ENCODE measurements at places on chromosomes 1 and 21. TPM values are rescaled to one million over a fixed set of nuclear protein-coding genes. Genes with fewer than 3 reads are reported as not detected.

LCE1F gene
- not detected for polyA plus RNA-seq

DNA sequence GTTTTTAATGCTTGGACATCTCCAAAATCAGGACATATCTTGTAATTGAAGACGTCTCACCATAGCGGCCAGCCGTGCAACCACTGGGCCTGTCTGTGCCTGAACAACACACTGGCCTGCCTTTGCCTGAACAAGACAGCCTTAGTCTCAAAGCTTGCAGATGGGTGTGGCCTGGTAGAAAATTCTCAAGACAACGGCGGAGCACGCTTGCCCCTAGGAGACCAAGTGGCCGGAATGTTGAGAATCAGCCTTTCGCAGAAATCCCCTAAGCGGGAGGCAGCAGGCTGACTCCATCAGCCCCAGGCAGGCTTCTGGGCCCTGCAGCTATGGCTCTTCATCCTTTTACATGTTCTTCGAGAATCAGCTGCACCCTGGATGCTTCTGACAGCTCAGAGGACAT, 98.0 kb upstream of the C1orf174 start:
- no peak for DNase-seq
- no peaks in the 10 kb centered on the region for H3K4me1 ChIP-seq
- H3K27ac ChIP-seq, result no peak overlapping the region
- H3K36me3 ChIP-seq, result no peaks in the 10 kb centered on the region

- H3K4me3 ChIP-seq, result no peak overlapping the region
- H3K27ac ChIP-seq, result no peak overlapping the region
Observed at GRCh38 chr1:159872891-159873290, 10.4 kb upstream of the VSIG8 start.

DNA sequence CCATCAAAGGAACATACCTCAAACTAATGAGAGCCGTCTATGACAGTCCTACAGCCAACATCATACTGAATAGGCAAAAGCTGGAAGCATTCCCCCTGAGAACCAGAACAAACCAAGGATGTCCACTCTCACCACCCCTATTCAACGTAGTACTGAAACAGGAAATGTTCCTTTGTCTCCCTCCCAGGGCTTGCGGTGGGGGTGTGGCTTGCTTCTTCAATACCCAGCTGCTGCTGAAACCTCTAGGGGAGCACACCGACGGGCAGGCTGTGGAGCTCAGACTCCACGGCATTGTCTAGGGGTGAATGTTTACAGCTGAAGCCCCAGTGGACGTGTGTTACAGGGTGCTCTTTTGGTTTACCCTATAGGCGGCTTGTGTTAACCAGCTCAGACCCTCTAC, 30.5 kb upstream of the B3GALT2 start:
- H3K27ac ChIP-seq, result no peak overlapping the region
- H3K4me3 ChIP-seq, result no peak overlapping the region
- DNase-seq, result no peak
- no peaks in the 10 kb centered on the region for H3K27me3 ChIP-seq
- H3K4me1 ChIP-seq, result peaks cover under 1% of the 10 kb centered on the region

- H3K36me3 ChIP-seq, result no peaks in the 10 kb centered on the region
- no peaks in the 10 kb centered on the region for H3K27me3 ChIP-seq
- no peak for DNase-seq
- H3K4me3 ChIP-seq, result no peak overlapping the region
- H3K4me1 ChIP-seq, result no peaks in the 10 kb centered on the region
Observed at GRCh38 chr21:23455676-23456075, 2151.6 kb downstream of the MRPL39 start.

HNRNPU gene
- polyA plus RNA-seq, result 395 TPM

- H3K27me3 ChIP-seq, result peaks cover 22% of the 10 kb centered on the region
- H3K27ac ChIP-seq, result no peak within 1 kb of the TSS
- H3K4me3 ChIP-seq, result peak within 1 kb of the TSS; percentile 27
- no peaks in the 10 kb centered on the region for H3K4me1 ChIP-seq
- peak; percentile 36 for DNase-seq
- H3K36me3 ChIP-seq, result no peaks in the 10 kb centered on the region
Observed at GRCh38 chr1:68049941-68050878, at the start of gene DIRAS3. Gene DIRAS3, minus strand, starts transcription at chr1:68050627. Its CDS starts 3,330 bp downstream, at chr1:68047297.

- no peaks in the 10 kb centered on the region for H3K36me3 ChIP-seq
- no peaks in the 10 kb centered on the region for H3K4me1 ChIP-seq
- H3K4me3 ChIP-seq, result no peak overlapping the region
- no peak overlapping the region for H3K27ac ChIP-seq
- H3K27me3 ChIP-seq, result no peaks in the 10 kb centered on the region
Observed at GRCh38 chr21:18170829-18171228, 73.8 kb upstream of the CHODL start.

GRCh38 chr1:18352636-18353265, 128.0 kb upstream of the KLHDC7A start:
- H3K27me3 ChIP-seq, result peaks cover 22% of the 10 kb centered on the region
- no peaks in the 10 kb centered on the region for H3K36me3 ChIP-seq
- H3K4me3 ChIP-seq, result no peak overlapping the region
- no peaks in the 10 kb centered on the region for H3K4me1 ChIP-seq

DNA sequence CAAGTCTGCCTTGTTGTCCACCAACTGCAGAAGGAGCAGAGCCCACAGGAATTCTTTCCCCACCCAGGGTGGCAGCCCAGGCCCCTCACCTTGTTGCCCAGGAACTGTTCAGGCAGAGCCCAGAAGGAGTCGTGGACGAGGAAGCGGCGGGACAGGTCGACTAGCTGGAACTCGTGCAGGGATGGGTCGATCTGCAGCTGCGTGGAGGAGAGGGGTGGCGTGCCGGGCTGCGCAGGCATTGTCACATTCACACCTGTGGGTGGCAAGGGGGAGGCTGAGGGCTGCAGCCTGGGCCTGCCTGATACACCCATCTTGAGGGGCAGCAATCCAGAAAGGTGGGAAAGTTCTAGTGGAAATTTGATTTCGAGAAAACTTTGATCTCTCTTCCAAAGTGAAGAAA, 55.9 kb downstream of the HSPG2 start:
- no peak for DNase-seq
- H3K27ac ChIP-seq, result no peak overlapping the region
- H3K4me1 ChIP-seq, result no peaks in the 10 kb centered on the region
- H3K4me3 ChIP-seq, result no peak overlapping the region
- peaks cover 86% of the 10 kb centered on the region for H3K36me3 ChIP-seq

GRCh38 chr1:228283476-228284147, 75.8 kb downstream of the OBSCN start:
- H3K4me1 ChIP-seq, result no peaks in the 10 kb centered on the region
- H3K4me3 ChIP-seq, result no peak overlapping the region
- no peak for DNase-seq
- H3K27ac ChIP-seq, result no peak overlapping the region

MRPL9 gene
- polyA plus RNA-seq, result 58.3 TPM

PTPN14 gene
- 10.2 TPM for polyA plus RNA-seq

TRMT1L gene
- 15.9 TPM for polyA plus RNA-seq

DNA sequence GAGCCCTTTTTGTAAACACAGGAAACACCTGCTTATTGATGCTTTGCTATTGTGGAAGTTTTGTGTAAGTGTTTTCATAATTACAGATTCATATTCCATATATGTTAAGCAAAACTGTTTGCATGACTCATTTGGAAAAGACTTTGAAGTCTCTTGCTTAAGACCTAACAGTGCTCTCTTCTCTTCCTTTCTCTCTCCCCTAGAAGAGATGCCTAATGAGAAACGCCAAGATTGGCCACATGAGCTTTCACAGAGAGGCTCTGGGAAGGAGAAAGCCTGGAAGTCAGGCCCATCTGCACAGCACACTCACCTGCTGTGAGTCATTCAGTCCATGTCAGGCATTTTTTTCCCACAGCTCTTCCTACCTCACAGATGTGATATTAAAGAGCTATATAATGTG, 101.6 kb upstream of the PALMD start:
- H3K27me3 ChIP-seq, result no peaks in the 10 kb centered on the region
- H3K27ac ChIP-seq, result no peak overlapping the region
- H3K4me1 ChIP-seq, result no peaks in the 10 kb centered on the region
- H3K4me3 ChIP-seq, result no peak overlapping the region

MX2 gene
- polyA plus RNA-seq, result 2.7 TPM

BCAR3 gene
- 11.7 TPM for polyA plus RNA-seq

GRCh38 chr1:10682449-10683309, 113.8 kb downstream of the CASZ1 start:
- no peaks in the 10 kb centered on the region for H3K27me3 ChIP-seq
- peak overlapping the region; percentile 31 for H3K27ac ChIP-seq
- H3K4me3 ChIP-seq, result no peak overlapping the region
- no peak for DNase-seq
- H3K36me3 ChIP-seq, result no peaks in the 10 kb centered on the region
- peaks cover 98% of the 10 kb centered on the region for H3K4me1 ChIP-seq

GRCh38 chr1:9004700-9005394, 21.4 kb downstream of the SLC2A7 start:
- H3K27ac ChIP-seq, result no peak overlapping the region
- H3K4me1 ChIP-seq, result peaks cover 27% of the 10 kb centered on the region
- peak; percentile 80 for DNase-seq
- H3K4me3 ChIP-seq, result no peak overlapping the region
- no peaks in the 10 kb centered on the region for H3K36me3 ChIP-seq
- no peaks in the 10 kb centered on the region for H3K27me3 ChIP-seq

DNA sequence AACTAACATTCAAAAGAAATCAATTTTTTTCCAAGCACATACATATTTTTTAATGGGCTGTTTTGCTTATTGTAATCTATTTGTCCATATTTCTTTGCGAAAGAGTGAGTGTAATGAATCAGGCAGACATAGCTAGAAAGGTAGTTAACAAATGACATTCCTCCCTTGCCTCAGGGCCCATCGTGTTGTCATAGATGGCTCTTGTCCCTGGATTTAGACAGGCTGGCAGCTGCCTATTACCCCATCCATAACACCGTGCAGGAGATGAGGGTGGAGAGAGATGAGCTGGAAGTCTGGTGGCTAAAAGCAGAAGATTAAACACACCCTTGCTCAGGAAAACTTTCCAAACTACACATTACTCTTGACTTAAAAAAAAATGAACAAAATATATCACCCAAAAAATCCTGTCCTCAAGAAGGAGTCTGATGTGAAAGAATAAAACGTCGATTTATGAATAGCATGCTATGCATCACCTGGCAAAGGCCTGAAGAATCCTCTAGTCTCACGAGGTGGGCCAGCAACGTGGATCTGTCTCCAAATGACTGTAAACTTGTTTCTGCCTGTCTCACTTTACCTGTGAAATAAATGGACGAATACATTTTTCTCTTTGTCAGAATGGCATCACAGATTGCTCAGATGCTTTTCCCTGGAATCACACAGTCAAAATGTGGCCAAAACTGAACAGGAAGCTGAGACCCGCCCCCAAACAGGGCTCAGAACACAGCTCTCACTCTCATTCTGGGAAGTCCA, 55.7 kb downstream of the C21orf91 start:
- no peak for DNase-seq
- H3K27ac ChIP-seq, result no peak overlapping the region
- no peak overlapping the region for H3K4me3 ChIP-seq
- no peaks in the 10 kb centered on the region for H3K36me3 ChIP-seq
- no peaks in the 10 kb centered on the region for H3K4me1 ChIP-seq

DNA sequence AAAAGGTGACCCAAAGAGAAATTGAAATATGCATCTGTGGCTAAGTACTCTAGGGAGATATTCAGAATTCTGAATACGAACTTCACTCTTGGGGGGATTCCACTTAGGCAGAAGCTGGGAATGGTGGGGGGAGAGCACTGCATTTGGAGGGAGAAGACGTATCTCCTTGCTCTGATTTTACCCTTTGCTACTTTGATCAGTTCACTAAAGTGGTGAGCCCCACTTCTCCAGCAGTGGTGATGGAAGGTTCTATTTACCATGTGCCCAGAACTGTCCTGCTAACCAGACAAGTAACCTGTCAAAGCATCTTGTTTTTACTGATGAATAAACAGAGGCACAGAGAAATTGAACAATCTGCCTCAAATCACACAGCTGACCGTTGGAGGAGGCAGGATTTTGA, 483.4 kb downstream of the SIPA1L2 start:
- H3K4me3 ChIP-seq, result no peak overlapping the region
- no peaks in the 10 kb centered on the region for H3K27me3 ChIP-seq
- H3K36me3 ChIP-seq, result no peaks in the 10 kb centered on the region
- peaks cover 4% of the 10 kb centered on the region for H3K4me1 ChIP-seq

DNA sequence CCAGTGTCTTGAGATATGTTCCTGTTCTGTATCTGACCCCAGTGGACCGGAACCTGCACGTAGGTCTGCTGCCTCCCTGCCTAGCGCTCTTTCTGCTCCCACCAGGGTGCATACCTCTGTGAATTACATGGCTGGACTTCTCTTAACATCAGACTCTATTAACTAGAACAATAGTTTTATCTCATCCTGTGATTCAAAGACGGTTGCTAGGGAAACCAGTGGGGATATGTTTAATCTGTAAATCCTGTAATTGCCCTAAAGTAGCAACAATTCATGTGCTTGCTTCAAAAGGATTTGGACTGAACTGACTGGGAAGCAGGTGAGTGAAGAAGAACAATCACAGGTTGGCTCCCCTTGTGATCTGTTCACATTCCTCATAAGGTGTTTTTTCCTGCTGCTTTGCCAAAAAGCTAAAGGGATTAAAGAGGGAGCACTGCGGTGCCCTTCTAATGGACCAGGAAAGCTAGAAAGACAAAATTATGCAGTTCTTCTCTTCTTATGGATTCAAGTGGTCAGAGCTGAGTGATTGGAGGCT, 52.7 kb upstream of the DIRAS3 start:
- peaks cover 27% of the 10 kb centered on the region for H3K4me1 ChIP-seq
- H3K4me3 ChIP-seq, result no peak overlapping the region
- DNase-seq, result peak; percentile 45

C1orf141 gene
- polyA plus RNA-seq, result 0.22 TPM

BARHL2 gene
- not detected for polyA plus RNA-seq

SERINC2 gene
- polyA plus RNA-seq, result 65.3 TPM

- H3K27me3 ChIP-seq, result no peaks in the 10 kb centered on the region
- H3K36me3 ChIP-seq, result no peaks in the 10 kb centered on the region
- H3K4me3 ChIP-seq, result no peak overlapping the region
- H3K27ac ChIP-seq, result peak overlapping the region; percentile 79
- H3K4me1 ChIP-seq, result peaks cover 33% of the 10 kb centered on the region
- no peak for DNase-seq
Observed at GRCh38 chr1:64482720-64483119, 12.8 kb downstream of the CACHD1 start.

DNA sequence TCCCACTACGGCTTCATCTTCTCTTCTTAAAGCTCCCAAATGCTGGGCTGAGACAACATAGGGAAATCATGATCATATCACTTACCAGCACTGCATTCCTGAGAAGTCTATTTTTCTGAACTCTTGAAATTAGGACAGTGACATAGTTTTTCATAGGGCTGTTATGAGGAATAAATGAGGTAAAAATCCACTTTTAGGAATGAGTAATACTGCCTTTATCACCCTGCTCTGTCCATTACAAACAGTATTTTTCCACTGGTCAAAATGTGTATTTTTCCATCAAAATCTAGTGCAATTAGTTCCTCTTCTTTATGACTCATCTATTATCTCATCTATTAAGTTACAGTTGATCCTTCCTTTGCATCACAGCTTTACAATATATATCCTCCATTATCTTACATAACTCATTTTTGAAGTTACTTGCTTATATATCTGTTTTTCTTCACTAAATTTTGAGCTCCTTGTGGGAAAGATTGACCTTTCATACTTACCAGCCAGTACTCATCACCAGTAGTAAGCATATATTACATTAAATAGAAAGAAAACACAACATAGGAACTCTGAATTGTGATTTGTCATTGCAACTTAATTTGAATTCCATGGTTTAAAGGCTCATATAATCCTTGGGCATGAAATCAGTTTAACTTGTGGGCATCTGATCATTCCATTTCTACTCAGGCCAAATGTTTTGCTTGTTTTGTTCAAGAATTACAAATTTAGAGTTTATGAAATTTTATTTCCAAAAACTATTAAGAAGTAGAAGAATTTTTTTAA, 37.1 kb downstream of the PRRX1 start:
- no peaks in the 10 kb centered on the region for H3K36me3 ChIP-seq
- H3K4me3 ChIP-seq, result no peak overlapping the region
- H3K27me3 ChIP-seq, result peaks cover 2% of the 10 kb centered on the region
- no peak overlapping the region for H3K27ac ChIP-seq

All from large intestine (tissue), 12 donors.